ENCODE measurements at places on chromosomes 5 and 9. TPM values are rescaled to one million over a fixed set of nuclear protein-coding genes. Genes with fewer than 3 reads are reported as not detected.

KLHL9 gene
- total RNA-seq, result 13.1 TPM

DBH gene
- not detected for total RNA-seq

MARVELD2 gene
- total RNA-seq, result 1.6 TPM

DNA sequence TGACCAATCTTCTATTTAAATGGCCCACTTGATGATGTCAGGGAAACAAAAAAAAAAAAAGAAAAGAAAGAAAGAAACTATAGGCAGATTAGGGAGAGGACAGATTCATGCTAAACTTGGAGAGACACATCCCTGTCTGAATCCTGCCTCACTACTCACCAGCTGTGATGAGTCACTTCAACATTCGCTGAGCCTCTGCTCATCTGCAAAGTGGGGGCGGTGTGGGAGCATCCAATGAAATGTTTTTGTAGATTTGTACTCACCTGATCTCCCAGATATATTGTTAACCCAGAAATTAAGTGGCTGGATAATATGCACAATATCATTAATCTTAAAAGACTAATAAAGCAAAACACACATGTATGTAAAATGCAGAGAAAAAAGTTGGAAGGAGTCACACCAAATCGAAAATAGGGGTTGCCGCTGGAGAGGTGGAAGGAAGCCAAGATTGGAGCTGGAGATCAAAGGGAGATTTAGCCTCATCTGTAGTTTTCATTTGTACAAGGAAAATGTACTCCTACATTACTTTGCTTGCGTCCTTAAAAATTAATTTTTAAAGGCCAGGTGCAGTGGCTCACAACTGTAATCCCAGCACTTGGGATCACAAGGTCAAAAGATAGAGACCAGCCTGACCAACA is 17.0 kb upstream of the ERGIC1 start:
- no peak overlapping the region for H3K4me3 ChIP-seq
- no peaks in the 10 kb centered on the region for H3K27me3 ChIP-seq

DNA sequence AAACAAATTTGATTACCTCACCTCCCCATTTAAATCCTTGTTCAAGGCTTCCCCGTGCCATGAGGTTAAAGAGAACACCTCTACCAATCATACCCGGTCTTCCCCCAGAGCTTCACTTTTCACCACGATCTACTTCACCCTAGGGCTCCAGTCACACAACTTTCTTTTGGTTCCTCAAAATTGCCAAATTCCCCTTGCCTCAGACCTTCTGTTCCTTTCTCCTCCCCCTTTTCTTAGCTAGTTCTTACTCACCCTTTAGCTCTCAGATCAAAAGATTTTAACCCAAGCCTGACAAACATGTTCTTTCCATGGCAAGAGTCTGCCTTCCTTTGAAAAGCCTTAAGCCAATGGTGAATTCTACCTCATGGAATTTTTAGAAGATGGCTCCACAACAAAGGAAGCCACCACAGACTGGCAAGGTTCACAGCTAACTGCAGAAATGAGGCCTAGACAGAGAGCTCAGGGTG is 56.7 kb downstream of the MAPKAP1 start:
- H3K4me3 ChIP-seq, result peak overlapping the region; percentile 59
- peak overlapping the region; percentile 86 for H3K27ac ChIP-seq
- peaks cover 86% of the 10 kb centered on the region for H3K4me1 ChIP-seq
- H3K27me3 ChIP-seq, result no peaks in the 10 kb centered on the region
- peaks cover 13% of the 10 kb centered on the region for H3K36me3 ChIP-seq

GRCh38 chr5:87152886-87153285 is 114.8 kb upstream of the RASA1 start:
- H3K4me1 ChIP-seq, result peaks cover 7% of the 10 kb centered on the region
- no peaks in the 10 kb centered on the region for H3K27me3 ChIP-seq
- DNase-seq, result no peak
- no peak overlapping the region for H3K4me3 ChIP-seq
- no peaks in the 10 kb centered on the region for H3K36me3 ChIP-seq

DNA sequence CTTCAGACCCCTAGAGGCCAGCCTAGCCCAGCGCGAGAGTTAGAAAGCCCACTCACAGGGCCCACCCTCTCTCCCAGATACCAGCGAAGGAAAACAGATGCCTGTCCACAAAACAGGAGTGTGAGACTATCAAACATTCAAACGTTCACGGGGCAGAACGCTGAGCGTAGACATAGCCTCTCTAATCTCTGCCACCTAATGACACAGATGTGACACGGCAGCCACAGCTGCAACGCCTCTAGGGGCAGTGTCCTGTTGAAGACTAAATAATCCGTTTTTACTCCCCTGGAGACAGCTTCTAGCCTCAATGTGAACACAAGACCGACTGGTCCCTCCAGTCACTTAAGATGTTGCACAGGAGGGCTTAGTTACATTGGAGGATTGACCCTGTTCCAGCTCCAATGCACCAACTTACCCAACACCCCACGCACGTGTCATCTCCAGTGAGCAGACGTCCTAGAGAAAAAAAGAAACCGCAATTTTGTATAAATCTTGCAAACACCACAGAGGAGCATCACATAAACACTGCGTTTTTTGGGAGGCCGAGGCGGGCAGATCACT is 14.3 kb downstream of the DIPK1B start:
- no peaks in the 10 kb centered on the region for H3K27me3 ChIP-seq
- peak overlapping the region; percentile 95 for H3K4me3 ChIP-seq
- peak overlapping the region; percentile 92 for H3K27ac ChIP-seq
- H3K36me3 ChIP-seq, result peaks cover 51% of the 10 kb centered on the region
- no peak for DNase-seq
- peaks cover 38% of the 10 kb centered on the region for H3K4me1 ChIP-seq

DNA sequence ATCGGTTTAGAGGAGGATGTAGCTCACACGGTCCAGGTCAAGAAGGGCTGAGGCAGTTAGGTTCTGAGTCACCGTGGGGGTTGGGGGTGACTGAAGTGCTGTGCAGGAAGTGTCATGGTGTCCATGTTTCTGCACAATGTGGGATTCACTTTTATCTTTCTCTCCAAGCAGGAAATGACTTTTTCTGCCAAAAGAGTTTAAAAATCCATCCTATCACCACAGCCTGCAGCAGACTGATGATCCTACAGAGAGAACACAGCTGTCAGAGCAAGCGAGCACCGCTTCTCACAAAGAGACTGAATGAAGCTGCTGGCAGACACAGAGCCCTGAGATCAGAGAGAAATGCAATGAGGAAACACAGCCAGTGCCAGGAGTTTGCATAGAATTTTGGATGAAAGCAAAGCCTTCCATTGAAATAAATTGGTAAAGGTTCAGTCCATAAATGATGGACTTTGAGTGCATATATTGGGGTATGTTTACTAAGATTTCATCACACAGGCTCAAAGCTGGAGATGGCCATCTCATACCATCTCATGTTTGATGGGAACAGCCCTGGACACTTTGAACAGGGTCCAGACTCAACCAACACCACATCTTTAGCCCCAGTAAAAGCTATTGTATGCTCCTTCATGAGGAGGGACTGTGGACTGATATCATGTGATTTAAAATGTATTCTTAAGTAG is 213.9 kb upstream of the FBXL7 start:
- H3K4me3 ChIP-seq, result no peak overlapping the region
- H3K27ac ChIP-seq, result no peak overlapping the region
- no peaks in the 10 kb centered on the region for H3K27me3 ChIP-seq

GRCh38 chr5:76960004-76960625 is 7.3 kb downstream of the CRHBP start:
- H3K4me3 ChIP-seq, result no peak overlapping the region
- peaks cover 14% of the 10 kb centered on the region for H3K27me3 ChIP-seq
- no peak overlapping the region for H3K27ac ChIP-seq
- no peak for DNase-seq

Measured in activated B cell treated with CpG ODN at 0.5 μM for 24 hours (primary cell).